AG04450 (cell line): ENCODE measurements at places on chromosomes 7 and 10. TPM values are rescaled to one million over a fixed set of nuclear protein-coding genes. Genes with fewer than 3 reads are reported as not detected.

- DNase-seq = no peak
Measured at GRCh38 chr10:68156373-68157185, 47.3 kb downstream of the MYPN start.

GRCh38 chr7:74230446-74231231 lies 20.8 kb downstream of the LAT2 start:
- no peak for DNase-seq

DNA sequence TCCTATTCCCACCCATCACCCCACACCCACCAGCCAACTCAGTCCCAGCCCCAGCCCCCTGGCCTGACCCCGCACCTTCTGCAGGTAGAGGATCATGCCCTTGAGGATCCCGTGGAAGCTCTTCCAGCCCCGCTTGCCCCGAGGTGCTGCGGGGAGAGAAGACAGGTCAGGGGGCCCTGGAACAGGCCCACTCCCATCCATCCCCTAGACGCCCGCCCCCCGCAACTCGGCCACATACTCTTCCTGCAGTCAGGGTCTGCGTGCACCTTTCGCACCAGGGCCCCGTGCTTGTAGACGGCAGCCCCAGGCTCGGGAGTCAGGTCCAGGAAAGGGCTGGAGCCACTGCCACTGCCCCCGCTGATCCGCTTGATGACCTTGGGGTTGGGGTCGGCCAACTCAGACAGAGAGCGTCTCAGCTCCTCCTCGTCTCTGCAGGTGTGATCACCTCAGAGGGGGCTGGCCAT lies 9.6 kb downstream of the NFKB2 start:
- DNase-seq = no peak

DNA sequence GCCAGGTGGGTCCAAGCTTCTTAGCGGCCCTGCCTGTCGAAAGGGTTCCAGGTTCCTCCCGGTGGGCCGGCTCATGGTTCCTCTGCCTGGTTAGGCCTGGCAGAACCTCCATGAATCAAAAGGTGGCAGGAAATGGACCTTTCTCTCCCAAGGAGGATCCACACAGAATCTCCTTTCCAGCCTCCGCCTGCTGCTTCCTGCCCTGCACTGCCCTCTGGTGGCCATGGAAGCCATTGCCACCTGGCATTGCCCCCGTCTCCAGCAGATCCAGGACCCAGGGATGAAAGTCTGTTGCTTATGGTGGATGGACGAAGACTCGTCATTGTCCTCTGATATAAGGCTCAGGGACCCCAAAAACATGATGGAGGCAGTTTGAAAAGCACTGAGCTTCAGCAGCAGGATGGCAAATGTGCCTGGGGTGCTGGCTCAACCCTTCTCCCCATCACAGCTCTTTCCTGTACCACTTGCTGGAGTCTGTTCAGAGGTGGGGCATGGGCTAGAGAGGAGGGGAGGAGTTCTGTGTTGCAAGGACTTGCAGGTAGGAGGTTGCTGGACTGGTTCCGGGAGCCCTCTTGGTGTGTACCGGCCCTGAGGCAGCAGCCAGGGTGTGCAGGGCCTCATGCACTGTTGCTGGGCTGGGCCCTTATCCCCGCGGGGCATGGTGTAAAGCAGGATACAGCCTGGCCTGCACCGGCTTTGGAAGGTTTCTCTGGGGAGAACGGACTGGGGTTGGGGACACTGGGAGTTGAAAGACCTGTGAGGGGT lies 11.3 kb upstream of the INMT start:
- peak; percentile 23 for DNase-seq

- no peak for DNase-seq
Measured at GRCh38 chr7:142896151-142896550, 10.6 kb upstream of the TRPV6 start.

DNA sequence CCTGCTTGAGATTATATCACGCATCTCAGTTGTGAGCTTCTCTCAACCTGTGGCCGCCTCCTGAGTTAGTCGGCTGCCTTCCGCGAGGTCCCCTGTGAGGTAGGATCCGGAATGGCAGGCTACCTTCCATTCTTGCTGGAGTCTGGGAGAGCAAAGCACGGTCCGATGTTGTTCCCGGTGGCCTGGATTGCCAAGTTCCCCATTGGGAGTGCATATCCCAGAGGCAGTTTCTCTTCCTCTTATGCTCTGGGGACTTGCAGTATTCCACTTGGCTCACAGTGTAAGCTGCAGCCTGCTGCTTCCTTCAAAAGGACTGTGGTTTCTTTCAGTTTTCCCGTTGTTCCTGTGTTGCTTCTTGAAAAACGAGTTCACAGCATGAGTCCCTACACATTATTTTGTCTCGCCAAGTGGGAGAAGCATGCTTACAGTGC lies 225.4 kb upstream of the ZWINT start:
- DNase-seq = no peak

C10orf67 gene
- polyA plus RNA-seq = 0.10 and 0.14 TPM in 2 replicates

TBXAS1 gene
- polyA plus RNA-seq = 51.3 and 53.2 TPM in 2 replicates

SPDYE1 gene
- not detected in 2 replicates for polyA plus RNA-seq

TMEM140 gene
- 1.0 and 1.4 TPM in 2 replicates for polyA plus RNA-seq

COL13A1 gene
- polyA plus RNA-seq = 10.9 and 13.1 TPM in 2 replicates
